Stimulated activated CD4-positive, alpha-beta T cell treated with anti-CD3 and anti-CD28 coated beads, Interleukin-1b, Interleukin-23, amount 100 ng/mL, for 4 hours (primary cell): ENCODE measurements at places on chromosomes 7 and 10.

DNA sequence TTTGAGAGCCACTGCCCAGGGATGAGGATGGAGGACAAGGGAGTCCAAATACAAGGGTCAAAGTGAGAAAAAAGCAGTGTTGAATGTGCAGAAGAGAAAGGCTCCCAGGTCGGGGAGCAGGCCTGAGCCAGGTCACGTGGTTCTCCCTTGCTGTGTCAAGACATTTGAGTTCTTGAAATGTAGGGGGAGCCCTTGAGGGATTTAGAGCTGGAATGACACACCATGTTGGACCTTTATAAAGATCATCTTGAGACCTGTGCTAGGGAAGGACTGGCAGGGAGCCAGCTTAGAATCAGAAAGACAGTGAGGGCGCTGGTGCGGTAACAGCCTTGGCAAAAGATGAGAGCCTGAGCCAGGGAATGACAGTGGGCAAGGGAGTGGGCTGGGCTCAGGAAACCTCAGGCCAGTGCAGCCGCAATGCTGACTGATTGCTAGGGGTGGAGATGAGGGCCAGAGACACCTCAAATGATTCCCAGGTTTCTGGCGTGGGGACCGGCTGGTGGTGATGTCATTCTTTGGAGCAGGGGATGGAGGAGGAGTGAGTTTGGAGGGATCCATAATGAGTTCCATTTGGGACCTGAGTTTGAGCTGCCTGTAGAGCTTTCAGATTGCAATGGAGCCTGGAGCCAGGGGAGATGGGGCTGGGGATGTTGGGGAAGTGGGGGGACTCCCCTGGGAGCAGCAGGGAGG lies 120.1 kb downstream of the PTPN20 start:
- DNase-seq, result no peak

DNA sequence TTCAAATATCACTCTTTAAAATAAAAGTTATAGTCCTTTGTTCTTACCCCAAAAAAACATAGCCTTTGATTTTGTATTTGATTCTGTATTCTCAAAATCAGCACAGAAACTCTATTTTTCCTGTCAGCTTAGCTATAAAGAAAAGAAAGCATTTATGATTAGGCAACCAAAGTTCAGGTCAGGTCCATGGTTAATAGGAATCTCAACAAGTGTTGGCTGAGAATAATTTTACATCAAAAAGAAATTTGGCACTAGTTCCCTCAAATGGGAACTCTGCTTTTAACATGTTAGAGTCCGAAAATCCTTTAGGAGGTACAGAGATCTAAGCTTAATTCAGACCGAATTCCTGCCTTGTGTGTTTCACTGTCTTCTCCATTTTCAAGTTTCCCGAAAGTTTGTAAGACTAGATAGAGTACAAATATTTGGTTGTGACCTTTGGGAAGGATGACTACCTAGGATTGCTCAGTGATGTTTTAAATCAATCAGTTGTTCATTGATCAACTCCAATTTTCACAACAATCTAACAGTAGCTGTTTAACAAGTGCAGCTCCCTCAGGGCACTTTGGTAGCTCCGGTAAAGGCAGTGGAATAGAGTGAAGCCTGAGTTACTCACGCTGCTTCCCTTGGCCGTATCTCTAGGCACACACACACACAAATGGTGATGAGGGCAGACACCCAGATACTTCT lies 8.8 kb upstream of the ENO4 start:
- DNase-seq, result no peak

- DNase-seq, result no peak
These were observed 27.8 kb downstream of the PPP1R3A start for GRCh38 chr7:113891031-113891350.

- DNase-seq, result no peak
These were observed 335.3 kb downstream of the MAGI2 start for GRCh38 chr7:79118143-79118542.
